Fibroblast of skin of left quadriceps (primary cell): ENCODE measurements at places on chromosomes 16 and 17.

DNA sequence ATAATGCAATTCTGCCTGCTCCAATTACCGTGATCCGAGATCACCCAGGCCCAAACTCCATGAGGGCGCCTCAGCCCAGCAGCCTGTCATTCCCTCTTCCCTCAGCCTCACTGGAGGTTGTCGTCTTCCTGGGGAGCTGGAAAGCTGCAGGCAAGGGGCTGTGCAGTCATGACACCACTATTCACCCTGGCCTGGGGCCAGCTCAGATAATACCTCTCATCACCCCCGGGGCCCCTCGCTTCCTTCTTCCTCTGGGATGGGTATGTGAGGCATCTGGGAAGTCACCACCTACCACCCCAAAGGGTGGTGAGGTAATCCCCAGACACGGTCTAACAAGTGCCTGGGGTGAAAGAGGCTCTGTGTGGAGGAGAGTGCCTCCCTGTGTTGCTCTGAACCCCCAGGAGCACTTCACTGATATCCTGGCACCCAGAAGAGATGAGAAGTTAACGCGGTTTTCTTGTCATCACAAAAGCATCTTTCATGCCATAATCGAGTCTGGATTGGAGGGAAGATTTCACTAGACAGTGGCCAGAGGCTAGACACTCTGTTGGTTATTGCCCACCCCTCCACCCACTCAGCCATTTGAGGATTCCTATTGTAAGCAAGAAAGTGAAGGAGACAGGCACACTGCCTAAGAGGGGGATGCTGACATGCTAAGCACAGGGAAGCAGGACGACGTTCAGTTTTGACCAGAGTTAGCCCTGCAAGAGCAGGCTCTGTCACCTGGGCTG lies 18.4 kb downstream of the CFAP20 start:
- DNase-seq, result peak; percentile 27

- no peak for DNase-seq
These were observed 9.1 kb downstream of the DEXI start for GRCh38 chr16:10932959-10933710.

GRCh38 chr17:83126275-83126811 lies 46.9 kb downstream of the METRNL start:
- DNase-seq, result no peak

GRCh38 chr16:23435500-23435899 lies 17.5 kb downstream of the COG7 start:
- no peak for DNase-seq

GRCh38 chr17:72031219-72031884 lies 89.5 kb upstream of the SOX9 start:
- no peak for DNase-seq

DNA sequence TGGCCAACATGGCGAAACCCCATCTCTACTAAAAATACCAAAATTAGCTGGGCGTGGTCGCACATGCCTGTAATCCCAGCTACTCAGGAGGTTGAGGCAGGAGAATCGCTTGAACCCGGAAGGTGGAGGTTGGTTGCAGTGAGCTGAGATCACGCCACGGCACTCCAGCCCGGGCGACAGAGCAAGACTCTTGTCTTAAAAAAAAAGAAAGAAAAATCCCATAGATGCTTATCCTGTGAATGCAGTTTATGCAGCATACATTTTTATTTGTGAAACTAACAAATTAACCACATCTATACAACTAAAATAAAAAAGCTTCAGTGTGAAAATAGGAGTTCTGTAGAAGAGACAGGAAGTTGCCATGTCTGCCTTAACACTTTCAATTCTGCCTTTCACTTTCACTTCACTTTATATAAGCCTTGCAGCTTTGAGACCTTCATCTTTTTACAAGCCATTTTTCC lies 7.1 kb downstream of the IGSF6 start:
- no peak for DNase-seq

DNA sequence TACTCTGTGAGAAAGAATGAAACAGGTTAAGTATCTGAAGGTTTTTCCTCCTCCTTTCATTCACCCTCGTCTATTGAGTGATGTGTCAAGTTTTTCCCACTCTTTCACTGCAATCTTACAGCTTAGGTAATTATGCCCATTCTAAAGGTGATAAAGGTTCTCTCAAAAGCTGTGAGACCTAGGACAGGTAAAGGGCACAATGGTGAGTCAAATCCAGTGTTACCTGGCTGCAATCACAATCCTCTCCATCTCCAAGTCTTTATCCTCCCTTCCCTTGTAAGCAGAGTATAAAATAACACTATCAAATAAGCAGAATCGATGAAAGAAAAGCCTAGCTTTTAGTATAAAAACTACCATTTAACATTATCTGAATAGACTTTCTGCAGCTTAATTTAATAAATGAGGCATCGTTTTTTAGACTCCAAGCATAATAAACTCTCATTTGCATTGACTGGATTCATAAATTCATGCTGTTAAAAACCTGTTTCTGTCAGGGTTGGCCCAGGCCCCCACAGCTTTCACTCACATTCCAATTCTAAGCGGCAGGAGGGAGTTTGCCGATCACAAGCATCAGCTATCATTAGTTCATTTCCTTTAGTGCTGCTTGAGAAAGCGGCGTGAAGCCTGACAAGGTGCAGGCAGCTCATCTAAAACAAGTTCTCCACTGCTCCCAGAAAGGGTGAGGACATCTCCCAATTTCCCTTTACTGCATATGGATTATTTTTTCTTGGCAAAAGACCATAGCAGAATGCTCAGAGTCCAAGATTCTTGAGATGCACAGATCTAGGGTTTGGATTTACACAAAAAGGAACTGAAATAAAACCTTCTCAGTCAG lies 67.8 kb downstream of the CDH8 start:
- no peak for DNase-seq

DNA sequence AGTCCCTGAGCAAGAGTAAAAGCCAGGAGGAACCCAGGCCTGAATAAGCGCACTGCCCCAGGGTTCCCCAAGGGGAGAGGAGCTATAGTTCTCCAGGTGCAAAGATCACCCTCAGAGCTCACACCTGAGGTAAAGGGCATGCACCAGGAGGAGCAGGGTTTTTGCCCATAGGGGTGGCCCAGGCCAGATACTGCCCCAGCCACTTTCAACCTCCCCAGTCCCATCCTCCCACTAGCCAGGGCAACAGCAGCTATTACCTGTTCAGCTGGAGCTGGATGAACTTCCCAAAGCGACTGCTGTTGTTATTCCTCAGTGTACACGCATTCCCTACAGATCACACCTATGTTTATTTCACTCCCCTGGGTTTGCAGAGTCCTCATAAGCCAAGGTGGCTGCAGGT lies 19.8 kb downstream of the MYO19 start:
- no peak for DNase-seq

- no peak for DNase-seq
These were observed 2.4 kb upstream of the CISD3 start for GRCh38 chr17:38727736-38728135.

GRCh38 chr16:52548261-52549010 lies 1.5 kb upstream of the TOX3 start:
- DNase-seq, result no peak

- DNase-seq, result peak; percentile 86
These were observed 364.1 kb downstream of the FOXL1 start for GRCh38 chr16:86942151-86943051.

GRCh38 chr17:76384987-76385891 lies 830 bp downstream of the SPHK1 start:
- DNase-seq, result no peak

DNA sequence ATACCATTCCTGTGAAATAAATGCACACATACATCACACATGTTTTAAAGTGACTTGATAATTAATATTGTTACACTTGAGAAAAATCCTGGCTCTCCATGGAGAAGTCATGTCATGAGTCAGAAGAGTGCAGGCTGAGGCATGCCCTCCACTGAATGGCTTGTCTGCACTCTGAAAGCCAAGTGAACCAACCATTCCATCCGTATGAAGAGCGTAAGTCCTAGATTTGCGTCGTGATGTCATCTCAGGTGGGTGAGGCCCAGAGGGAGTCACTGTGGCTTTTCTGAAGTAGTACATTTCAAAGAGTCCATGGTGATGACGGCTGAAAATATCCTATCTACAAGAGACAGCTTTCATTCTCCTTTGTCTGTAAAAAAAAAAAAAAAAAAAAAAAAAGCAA lies 83.5 kb upstream of the IRX5 start:
- no peak for DNase-seq

GRCh38 chr17:18224387-18225120 lies 881 bp upstream of the LLGL1 start:
- peak; percentile 7 for DNase-seq

DNA sequence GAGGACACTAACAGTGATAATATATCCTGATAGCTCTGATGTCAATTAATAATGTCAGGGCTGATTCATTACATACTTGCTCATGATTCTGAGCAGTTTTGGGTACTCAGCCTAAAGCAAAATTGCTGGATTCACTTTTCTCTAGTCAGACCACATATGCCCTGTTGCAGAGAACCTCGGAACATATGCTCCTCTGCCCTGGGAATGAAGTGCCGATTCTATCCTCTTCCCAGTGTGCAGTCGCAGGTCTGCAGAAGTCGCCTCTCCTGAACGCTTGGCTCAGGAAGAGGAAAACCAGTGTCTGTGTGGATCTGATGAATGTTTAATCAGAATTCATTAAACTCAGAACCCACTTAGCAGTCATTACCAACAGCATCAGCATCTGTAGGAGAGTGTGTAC lies 34.5 kb downstream of the ABCC12 start:
- no peak for DNase-seq

GRCh38 chr17:50295021-50295420 lies 20.8 kb downstream of the TMEM92 start:
- no peak for DNase-seq

GRCh38 chr16:72131036-72131435 lies 37.4 kb downstream of the DHX38 start:
- DNase-seq, result no peak

DNA sequence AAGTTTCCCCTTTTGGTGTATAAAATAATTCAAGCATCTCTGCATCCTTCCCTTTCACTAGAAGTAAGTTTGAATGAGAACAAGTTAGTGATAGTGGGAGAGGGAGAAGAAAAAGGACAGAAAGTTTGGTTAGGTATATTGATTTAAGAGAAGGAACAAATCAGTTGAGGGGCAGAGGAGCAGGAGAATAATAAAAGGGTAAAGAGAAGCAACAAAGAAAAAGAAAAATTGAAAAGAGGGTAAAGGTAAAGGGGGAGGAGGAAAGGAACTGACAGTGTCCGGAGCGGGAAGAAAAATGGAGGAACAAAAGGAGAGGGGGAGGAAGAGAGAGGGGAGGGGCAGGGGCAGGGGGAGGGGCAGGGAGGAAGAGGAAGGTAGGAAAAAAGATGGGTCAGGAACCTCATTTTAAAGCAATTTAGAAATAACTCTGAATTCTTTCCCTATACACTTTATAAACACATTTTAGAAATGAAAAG lies 6.3 kb upstream of the IGF2BP1 start:
- no peak for DNase-seq

DNA sequence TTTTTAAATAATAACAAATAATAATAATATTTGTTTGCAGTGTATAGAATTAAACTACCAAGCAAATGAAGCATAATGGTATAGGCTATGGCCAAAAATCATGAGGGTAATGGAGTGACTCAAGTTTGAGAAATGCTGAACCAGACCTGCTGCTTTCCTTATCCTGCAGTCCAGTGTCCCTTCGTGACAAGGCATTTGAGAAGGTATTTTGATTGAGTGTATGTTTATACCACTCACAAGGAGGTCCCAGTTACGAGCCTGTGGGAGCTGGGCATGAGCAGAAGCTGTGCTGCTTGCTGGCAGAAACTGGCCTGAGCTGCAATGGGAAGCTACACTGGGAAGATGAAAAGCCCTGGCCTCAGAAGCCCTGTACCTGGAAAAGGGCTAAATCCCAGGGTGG lies 50.3 kb downstream of the GNAO1 start:
- no peak for DNase-seq

DNA sequence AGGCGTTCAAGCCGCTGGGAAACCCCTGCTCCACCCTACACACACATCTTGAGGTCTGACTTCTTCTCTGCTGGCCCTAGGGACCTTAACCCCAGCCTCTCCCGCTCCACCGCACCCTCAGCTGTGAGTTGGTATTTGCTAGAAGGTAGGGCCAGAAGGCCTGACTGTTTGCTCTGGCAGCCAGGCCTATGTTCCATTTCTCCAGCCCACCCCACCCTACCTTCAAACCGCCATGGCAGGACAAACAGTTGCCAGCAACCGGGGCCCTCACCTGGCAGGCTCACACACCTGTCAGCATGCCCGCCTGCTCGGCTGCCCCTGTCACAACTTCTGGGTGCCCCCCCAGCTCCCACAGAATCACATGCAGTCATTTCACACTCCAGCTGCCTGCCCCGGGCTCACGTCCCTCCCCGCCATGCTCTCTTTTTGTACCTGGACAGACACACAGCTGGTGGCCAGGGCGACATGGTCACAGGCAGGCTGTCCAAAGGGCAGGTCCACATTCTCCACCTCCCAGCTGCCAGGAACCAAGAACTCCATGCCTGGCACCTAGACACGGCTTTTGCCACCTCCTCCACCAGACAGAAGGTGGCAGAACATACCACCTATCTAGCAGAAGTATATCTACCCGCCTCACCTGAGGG lies 2.6 kb upstream of the ATP2A3 start:
- no peak for DNase-seq

DNA sequence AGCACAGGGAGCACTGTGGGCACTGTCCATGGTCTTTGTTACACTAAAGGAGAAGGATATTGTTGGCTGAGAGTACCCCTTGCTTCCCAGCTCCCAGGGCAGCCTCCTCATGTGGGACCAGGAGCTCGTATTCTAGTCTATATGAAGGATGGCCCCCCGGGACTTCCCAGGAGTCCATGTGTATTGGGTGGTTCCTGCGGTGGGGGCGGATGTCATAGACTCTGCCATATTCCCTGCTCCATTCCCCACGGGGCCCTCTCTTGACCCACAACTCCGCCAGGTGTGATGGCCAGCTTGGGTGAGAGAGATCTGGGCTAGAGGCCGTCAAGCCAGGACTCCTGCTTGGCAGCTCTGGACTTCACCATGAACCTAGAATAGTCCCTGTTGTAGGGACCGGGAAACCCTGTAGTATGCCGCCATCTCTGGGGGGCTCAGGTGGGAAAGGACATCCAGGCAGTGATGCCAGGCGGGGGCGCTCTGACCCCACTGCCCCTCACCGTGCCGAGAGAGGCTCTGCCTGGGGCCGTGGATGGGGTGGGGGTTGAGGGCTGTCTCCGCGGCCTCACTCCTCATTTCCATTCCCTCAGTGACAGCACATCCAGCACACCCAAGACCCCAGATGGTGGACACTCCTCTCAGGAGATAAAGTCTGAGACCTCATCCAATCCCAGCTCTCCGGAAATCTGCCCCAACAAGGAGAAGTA lies 37.8 kb downstream of the OR1D5 start:
- DNase-seq, result no peak
